ENCODE measurements at places on chromosomes 3 and 15.

DNA sequence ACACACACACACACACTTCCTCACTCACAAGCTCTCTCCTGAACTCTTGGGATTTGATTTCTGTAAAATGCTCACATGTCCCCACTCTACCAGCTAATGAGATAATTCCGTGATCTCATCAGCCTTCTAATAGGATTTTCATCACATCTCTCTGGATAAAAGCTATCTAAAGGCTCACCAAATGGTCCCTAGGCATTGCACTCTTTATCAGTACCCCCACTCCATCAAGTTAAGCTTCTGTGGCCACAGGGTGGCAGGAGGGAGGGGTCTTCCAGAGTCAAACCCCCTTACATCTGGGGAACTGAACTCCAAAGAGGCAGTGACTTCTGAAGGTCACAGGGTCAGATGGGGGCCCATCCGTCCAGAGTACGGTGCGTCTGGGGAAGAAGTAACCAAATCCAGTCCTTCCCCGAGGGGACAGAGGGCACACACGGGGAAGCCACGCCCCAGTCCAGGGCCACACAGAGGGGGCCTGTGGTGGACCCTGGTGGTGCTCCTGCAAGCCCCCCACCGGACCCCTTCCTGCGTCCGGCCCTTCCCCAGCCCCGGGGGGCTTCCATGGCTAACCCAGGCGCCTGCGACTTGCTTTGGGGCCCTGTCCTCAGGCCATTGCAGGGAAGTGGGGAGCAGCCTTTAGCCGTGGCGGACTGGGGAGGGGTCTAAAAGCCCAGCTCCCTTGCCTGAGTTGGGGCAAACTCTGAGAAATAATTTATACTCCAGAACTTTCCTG lies 25.5 kb downstream of the CPN2 start:
- DNase-seq: no peak

- DNase-seq: no peak
Observed at GRCh38 chr3:42277676-42278075, 11.7 kb upstream of the CCK start.

- no peak for DNase-seq
Observed at GRCh38 chr15:90033006-90033405, 31.9 kb downstream of the ZNF710 start.

DNA sequence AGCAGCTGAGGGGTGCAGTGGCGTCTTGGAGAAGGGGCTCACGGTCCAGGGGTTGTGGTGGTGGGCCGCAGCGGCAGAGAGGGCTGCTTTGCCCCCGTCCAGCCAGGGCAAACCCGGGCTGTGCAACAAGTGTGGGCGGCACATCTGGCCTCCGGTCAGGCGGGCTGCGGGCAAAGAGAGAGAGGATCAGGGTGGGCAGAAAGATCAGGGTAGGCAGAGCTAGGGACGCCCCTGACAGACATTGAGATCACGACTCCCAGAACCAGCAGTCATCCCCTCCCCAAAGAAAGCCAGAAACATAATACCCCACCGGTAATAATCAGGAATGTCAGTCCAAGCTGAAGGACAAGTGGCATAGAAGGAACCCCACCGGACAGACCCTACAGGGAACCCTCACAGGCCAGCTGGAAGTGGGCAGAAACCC lies 6.8 kb downstream of the GATA2 start:
- DNase-seq: no peak

- no peak for DNase-seq
Observed at GRCh38 chr3:8638994-8639658, 5.5 kb downstream of the SSUH2 start.

DNA sequence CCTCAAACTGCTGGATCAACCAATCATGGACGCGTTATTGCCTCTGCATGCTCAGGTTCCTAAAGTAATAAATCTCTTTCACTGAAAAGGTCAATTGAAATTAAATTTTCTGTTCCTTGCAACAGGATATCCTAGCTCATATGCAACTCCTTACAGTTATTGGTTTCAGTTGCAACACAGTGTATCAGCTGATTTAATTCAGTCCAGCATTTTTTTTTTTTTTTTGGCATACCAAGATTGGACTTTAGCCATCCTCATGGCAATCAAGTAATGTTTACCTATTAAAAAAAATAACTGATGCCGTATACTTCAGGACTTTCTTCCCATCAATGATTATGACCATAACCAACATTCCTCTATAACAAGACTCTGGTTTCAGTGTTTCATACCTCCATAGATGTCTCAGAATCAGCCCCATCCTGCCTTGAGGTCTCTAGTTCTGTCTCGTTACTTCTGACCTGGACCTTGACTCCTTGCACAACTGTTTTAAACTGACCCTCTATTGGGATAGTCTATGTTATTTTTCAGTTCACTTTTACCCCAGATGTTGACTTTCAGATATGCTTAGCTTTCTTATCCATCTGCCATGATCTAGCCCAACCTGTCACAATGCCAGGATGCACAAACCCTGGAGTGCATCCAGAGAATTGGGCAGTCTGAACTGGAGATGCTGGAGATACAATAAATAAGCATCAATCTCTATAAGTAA lies 265.0 kb upstream of the GADL1 start:
- no peak for DNase-seq

GRCh38 chr3:40187945-40188344 lies 121.6 kb upstream of the EIF1B start:
- DNase-seq: no peak

- DNase-seq: no peak
Observed at GRCh38 chr3:8863891-8864290, 94.5 kb upstream of the OXTR start.
